Colonic mucosa (tissue), 4 donors: ENCODE measurements at places on chromosomes 12 and 14.
A peak's percentile ranks its signal among the peaks of the same experiment; 100 is the strongest.

DNA sequence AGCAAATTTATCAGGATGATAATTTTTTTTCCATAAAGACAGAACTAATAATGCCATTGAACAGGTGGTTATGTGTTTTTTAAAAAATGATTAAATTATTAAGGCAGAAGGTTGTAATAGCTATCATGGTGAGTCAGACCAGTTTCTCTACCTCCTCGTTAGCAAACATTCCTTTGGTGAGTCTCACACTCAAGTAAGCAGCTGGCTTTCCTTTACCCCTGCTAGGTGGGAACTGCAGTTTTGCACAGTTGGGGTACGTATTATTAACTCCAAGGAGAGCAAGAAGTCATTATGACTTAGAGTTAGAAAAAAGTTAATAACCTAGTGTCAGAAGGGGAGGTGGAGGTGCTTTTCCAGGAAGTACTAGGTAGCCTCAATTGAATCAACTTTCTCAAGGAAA is 165.3 kb downstream of the SNAPC1 start:
- H3K27me3 ChIP-seq, result no peaks in the 10 kb centered on the region
- no peaks in the 10 kb centered on the region for H3K36me3 ChIP-seq
- H3K4me3 ChIP-seq, result no peak overlapping the region
- no peaks in the 10 kb centered on the region for H3K4me1 ChIP-seq
- no peak for DNase-seq

DNA sequence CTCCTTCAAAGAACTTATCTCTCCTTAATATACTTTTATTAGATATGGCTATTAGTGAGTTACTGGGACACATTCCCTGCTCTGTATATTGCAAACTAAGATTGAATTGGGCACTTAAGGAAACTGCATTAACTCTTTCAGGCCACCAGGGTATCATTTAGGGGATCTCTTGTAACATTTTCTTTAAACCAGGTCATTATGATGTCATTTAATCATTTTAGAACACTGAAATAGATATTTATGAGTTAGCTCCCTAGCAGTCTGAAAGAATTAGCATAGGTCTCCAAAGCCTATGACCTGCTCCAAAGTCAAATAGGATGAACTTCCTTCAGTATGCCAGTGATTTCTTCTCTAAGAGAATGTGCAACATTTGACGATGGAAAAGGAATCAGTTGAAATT is 506.9 kb downstream of the FOXG1 start:
- H3K27ac ChIP-seq, result no peak overlapping the region
- no peak for DNase-seq
- no peak overlapping the region for H3K4me3 ChIP-seq
- no peaks in the 10 kb centered on the region for H3K36me3 ChIP-seq
- H3K4me1 ChIP-seq, result no peaks in the 10 kb centered on the region
- no peaks in the 10 kb centered on the region for H3K27me3 ChIP-seq

- no peak overlapping the region for H3K27ac ChIP-seq
- H3K4me1 ChIP-seq, result no peaks in the 10 kb centered on the region
- no peak overlapping the region for H3K4me3 ChIP-seq
- no peaks in the 10 kb centered on the region for H3K27me3 ChIP-seq
Measured at GRCh38 chr12:66624806-66625205, 54.1 kb downstream of the GRIP1 start.

DNA sequence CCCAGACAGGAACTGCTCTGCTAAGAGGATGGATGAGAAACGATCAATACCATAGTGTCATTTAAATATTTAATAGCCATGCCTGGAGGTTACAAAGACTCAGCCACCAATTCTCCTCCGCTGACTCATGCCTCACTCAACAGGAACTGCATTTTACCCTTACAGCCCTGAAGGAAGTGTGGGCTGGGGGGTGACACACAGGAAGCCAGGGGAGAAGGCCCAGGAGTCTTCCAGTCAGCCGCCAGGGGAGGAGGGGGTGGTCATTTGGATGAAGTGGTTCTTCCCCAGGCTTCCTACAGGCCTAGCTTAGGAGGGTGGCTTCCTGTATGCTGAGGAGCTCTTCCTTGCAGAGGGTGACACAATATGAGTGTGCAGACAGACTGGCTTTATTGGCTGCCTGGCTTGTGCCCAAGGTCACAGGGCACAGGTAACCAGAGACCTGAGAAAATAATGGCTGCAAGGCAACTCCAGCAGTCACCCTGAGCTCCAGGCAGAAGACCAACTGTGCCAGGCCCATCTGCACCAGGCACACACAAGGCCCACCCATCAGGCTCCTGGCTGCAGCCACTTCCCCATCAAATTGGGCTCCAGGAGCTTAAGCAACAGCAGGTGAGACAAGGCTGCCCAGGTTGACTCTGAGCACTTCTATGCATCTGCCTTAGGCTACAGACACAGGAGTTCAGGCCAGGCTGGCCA is 30.6 kb upstream of the RPLP0 start:
- no peaks in the 10 kb centered on the region for H3K36me3 ChIP-seq
- H3K4me1 ChIP-seq, result peaks cover 55% of the 10 kb centered on the region
- H3K27ac ChIP-seq, result peak overlapping the region; percentile 86
- H3K4me3 ChIP-seq, result no peak overlapping the region
- no peaks in the 10 kb centered on the region for H3K27me3 ChIP-seq

DNA sequence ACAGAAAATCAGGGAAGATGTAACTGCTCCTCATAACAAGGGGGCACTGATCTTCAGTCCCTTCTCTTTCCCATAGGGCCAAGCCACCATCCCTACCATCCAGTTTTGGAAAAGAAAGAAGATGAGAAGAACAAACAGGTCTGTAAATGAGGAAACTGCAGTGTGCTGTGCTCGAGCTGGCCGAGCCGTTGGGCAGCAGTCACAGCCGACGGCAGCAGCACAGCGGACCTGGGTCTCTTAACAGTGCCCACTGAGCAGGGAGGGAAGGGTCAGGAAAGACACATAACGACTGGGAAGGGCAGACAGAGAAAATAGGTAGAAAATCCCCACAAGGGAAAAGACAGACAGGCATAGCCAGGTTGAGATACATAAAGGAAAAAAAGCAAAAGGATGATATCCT is 38.2 kb downstream of the BDKRB1 start:
- H3K36me3 ChIP-seq, result no peaks in the 10 kb centered on the region
- H3K27ac ChIP-seq, result no peak overlapping the region
- H3K4me1 ChIP-seq, result no peaks in the 10 kb centered on the region

DNA sequence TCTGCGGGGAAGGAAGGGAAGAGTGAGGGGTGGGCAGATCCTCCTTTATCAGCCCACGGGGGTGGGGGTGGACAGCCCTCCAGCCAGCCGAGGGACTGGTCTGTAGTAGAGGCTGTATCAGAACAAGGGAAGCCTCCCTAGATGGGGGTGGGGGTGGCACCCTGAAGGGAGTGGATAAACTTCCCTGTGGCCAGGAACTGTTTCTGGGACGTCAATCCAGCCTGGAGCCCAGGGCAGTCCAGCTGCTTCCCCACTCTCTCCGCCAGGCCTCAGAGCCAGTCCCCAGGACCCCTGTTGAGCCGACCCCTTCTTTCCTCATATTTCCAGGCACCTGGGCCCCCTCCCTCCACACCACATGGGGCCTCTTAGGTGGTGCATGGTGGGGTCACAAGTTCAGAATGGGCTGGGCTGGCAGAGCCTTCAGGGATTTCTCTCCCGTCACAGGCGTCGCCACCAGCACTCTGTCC is 6.7 kb downstream of the PLD4 start:
- peaks cover 28% of the 10 kb centered on the region for H3K27me3 ChIP-seq
- DNase-seq, result no peak
- H3K27ac ChIP-seq, result no peak overlapping the region
- H3K4me1 ChIP-seq, result peaks cover 4% of the 10 kb centered on the region
- no peak overlapping the region for H3K4me3 ChIP-seq

GRCh38 chr12:115864396-115864795 is 413.1 kb downstream of the MED13L start:
- no peaks in the 10 kb centered on the region for H3K36me3 ChIP-seq
- H3K27ac ChIP-seq, result no peak overlapping the region
- no peak for DNase-seq
- no peak overlapping the region for H3K4me3 ChIP-seq
- no peaks in the 10 kb centered on the region for H3K27me3 ChIP-seq

DNA sequence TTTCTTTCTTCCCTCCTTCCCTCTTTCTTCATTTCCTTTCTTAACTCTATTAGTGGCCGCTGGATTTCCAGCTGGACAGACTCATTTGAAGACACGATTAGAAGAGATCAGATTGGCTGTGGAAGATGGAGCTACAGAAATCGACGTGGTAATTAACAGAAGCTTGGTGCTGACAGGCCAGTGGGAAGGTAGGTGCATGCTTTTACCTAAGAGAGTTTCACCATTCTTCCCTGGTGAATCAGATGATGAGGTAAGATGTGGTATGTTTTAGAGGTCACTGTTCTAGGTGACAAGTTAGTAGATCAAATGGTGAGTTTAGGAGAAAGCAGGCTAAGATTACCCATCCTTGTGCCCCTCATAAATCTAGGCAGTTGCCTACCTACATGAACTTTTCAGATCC is 51.6 kb downstream of the DERA start:
- no peaks in the 10 kb centered on the region for H3K36me3 ChIP-seq
- no peak overlapping the region for H3K4me3 ChIP-seq
- no peaks in the 10 kb centered on the region for H3K4me1 ChIP-seq

GRCh38 chr12:25578411-25579143 is 25.5 kb upstream of the LMNTD1 start:
- H3K27me3 ChIP-seq, result no peaks in the 10 kb centered on the region
- H3K36me3 ChIP-seq, result no peaks in the 10 kb centered on the region
- no peaks in the 10 kb centered on the region for H3K4me1 ChIP-seq
- H3K27ac ChIP-seq, result no peak overlapping the region

DNA sequence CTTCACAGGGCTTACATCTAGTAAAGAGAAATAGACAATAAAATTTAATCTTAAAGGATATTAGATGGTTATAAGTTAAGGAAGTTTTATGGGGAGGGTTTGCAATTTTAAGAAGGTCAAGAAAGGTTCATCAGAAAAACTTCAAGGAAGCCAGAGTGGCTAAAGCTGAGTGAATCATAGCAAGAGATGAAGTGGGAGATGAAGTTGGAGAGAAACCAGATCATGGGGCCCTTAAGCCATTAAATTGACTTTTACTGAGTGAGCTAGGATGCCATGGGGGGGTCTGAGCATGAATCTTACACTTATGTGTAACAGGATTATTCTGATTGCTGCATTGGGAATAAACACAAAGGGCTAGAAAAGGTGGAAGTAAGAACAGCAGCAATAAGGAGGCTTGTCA is 189.2 kb downstream of the LRIG3 start:
- DNase-seq, result no peak
- no peaks in the 10 kb centered on the region for H3K36me3 ChIP-seq
- no peaks in the 10 kb centered on the region for H3K4me1 ChIP-seq
- no peaks in the 10 kb centered on the region for H3K27me3 ChIP-seq
- no peak overlapping the region for H3K27ac ChIP-seq

GRCh38 chr12:31300783-31301182 is 25.2 kb downstream of the SINHCAF start:
- H3K27ac ChIP-seq, result no peak overlapping the region
- no peak overlapping the region for H3K4me3 ChIP-seq
- no peaks in the 10 kb centered on the region for H3K27me3 ChIP-seq
- no peak for DNase-seq
- H3K4me1 ChIP-seq, result no peaks in the 10 kb centered on the region

DNA sequence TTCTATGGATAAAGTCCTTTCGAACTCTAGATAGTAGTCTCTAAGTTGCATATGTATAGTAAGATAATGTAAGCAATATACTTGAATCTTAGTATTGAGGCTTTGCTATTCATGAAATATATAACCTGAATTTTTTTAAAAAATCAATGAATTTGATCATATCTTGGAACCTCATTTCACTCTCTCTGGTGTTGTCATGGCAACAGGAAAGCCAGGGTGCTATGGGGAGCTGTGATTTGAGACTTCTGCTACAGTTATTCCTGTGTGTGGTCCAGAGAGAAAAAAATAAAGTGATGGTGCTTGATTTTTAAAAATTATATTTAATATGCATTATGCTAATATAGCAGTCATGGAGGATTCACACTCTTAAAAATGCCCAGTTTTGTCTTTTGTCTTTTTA is 508.0 kb downstream of the SNAPC1 start:
- H3K36me3 ChIP-seq, result no peaks in the 10 kb centered on the region
- H3K4me1 ChIP-seq, result no peaks in the 10 kb centered on the region
- no peaks in the 10 kb centered on the region for H3K27me3 ChIP-seq
- DNase-seq, result no peak

DNA sequence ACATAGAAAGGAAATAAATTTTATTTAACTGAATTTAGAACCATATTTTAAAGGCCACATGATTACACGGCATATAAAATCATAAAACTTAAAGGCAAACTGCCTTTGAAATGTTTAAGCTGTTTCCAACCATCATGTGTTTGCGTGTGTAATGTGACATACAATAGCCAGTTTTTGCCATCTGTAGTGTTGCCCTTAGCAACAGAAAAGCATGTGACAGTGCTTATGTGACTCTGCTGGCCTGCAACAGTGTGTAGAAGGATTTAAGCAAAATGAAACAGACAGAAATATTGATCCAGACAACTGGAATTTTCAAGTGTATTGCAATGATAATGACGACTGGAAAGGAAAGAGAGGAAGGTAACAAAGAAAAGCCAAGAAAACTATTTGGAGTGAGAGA is 49.5 kb downstream of the TSPAN19 start:
- no peak for DNase-seq
- no peaks in the 10 kb centered on the region for H3K4me1 ChIP-seq
- no peaks in the 10 kb centered on the region for H3K27me3 ChIP-seq

DNA sequence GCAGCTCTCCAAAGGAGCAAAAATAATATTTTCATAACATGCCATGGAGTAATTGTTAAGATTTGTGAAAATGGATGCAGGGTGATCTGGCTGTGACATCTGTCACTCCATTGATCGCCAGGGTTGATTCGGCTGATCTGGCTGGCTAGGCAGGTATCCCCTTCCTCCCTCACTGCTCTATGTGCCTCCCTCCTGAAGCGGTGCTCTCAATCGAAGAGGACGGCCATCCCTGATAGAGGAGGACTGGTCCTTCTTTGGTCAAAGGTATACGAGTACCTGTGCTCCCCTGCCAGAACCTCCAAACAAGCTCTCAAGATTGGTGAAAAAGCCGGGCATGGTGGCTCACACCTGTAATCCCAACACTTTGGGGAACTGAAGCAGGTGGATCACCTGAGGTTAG is 47.9 kb downstream of the VCPKMT start:
- H3K4me1 ChIP-seq, result no peaks in the 10 kb centered on the region
- DNase-seq, result peak; percentile 22
- no peak overlapping the region for H3K4me3 ChIP-seq
- H3K27me3 ChIP-seq, result no peaks in the 10 kb centered on the region

DNA sequence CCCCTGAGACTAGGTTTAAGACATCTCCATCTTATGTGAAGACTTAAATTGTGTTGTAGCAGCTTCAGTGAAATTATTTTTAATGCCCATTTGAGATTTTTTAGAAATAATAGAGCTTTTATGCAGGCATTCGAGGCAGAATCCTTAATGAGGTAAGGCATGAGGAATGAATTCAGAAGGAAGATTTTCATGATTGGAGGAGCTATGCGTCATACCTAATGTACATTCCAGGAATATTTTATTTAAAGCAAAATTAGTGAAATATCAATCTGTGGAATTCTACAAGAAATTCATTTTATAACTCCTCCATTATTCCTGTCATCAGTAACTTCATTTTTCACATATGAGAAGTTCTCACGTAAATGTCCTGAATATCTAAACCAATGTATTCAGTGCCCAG is 36.0 kb upstream of the GARIN6 start:
- no peaks in the 10 kb centered on the region for H3K36me3 ChIP-seq
- no peaks in the 10 kb centered on the region for H3K27me3 ChIP-seq
- DNase-seq, result no peak

- H3K27ac ChIP-seq, result no peak overlapping the region
- no peak for DNase-seq
- no peaks in the 10 kb centered on the region for H3K36me3 ChIP-seq
- H3K4me1 ChIP-seq, result peaks cover 3% of the 10 kb centered on the region
- H3K4me3 ChIP-seq, result no peak overlapping the region
Measured at GRCh38 chr12:113155060-113155459, 5.5 kb downstream of the CFAP73 start.
